ENCODE measurements at places on chromosomes 16 and 17. TPM values are rescaled to one million over a fixed set of nuclear protein-coding genes. Genes with fewer than 3 reads are reported as not detected.

The OR1F1 gene
- total RNA-seq: not detected

The CTRB2 gene
- total RNA-seq: not detected

The ABCA8 gene
- 231 TPM for total RNA-seq

The MYH2 gene
- not detected for total RNA-seq

The TMEM204 gene
- total RNA-seq: 5.0 TPM

- DNase-seq: no peak
Observed at GRCh38 chr16:62475573-62475972, 439.3 kb upstream of the CDH8 start.

GRCh38 chr17:67212231-67212630 lies 32.8 kb downstream of the HELZ start:
- no peak for DNase-seq

GRCh38 chr17:80482555-80483308 lies 6.3 kb upstream of the NPTX1 start:
- no peak for DNase-seq

DNA sequence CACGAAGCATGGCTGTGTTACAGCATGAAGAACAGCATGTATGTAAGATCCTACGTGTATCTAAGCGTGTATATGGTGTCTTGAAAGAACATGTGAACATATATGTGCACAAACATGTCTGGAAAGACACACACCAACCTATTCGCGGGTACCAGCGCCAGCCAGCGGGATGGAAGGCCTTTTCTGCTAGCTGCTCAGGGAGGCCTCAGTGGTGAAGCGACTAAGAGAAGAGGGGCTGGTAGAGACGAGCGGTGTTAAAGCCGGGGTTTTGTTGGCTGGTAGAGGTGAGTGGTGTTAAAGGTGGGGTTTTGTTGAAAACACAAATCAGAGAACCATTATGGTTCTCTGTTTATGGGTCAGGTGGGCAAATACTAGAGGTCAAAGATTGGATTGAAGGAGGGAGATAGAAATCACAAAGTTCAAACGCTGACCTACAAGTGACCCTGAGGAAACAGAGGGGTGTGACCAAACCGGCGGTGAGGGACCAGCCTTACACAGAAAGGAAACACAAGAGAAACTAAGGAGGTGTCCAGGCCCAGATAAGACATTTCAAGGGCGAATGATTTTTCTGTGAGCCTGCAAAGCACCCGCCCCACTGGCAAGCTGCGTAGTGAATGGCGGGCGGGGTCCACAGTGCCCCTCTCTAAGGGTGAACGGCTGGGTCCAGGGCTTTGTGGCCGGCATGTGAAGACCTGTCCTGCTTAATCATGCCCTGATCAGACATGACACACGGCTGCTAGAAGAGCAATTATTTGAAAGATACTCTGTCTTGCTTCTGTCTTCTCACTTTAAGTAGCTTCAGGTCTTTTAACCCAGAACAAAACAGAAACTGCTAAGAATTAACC lies 8.1 kb downstream of the ZCCHC14 start:
- no peak for DNase-seq

- no peak for DNase-seq
Observed at GRCh38 chr16:9521749-9522370, 430.4 kb downstream of the HAPSTR1 start.

DNA sequence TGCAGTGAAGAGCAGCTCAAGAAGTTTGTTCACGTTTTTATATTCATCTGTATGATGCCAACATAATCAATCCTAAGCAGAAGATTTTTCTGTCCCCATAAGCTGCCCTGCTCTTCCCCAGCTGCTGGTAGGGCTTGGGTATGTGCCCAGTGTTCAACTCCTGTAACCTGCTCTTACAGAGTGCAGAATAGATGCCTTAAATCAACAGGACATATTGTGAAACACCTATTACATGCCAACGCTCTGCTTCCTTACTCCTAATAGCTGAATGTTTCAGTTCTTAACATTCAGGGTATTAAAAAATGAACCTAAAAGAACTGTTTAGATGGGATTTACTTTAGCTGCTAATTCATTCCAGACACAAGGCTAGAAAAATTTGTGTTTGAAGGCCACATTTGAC lies 190.9 kb downstream of the HS3ST3A1 start:
- DNase-seq: peak; percentile 65

- DNase-seq: no peak
Observed at GRCh38 chr17:31560616-31561235, 169.3 kb downstream of the RAB11FIP4 start.

- DNase-seq: no peak
Observed at GRCh38 chr16:11543661-11544393, 42.9 kb downstream of the LITAF start.

DNA sequence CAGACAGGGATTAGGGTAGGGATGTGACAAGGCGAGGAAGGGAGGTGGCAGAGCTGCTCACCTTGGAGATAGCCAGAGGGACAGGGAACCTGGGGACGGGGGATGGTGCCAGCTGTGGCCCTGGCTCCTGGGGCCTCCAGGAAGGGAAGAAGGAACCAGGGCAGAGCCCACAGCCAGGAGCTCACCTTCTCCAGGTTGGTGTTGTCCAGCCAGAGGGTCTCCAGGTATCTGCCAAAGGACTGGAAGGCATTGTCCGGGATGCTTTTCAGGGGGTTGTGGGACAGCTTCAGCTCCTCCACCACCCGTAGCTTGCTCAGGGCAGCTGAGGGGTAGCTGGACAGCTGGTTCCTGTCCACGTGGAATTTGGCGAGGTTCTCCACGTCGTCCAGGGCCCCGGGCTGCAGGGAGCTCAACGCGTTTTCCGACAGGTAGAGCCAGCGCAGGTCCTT lies 801 bp downstream of the CHAD start:
- no peak for DNase-seq

GRCh38 chr16:87600246-87600645 lies 2.1 kb upstream of the JPH3 start:
- DNase-seq: no peak

GRCh38 chr16:56679818-56680217 lies 2.5 kb upstream of the MT1X start:
- no peak for DNase-seq
